EL (cell line): ENCODE measurements at places on chromosomes 4 and X.

- DNase-seq, result no peak
Observed at GRCh38 chr4:155600244-155600643, 66.4 kb upstream of the GUCY1A1 start.

GRCh38 chrX:46791927-46792809, 33.2 kb upstream of the SLC9A7 start:
- peak; percentile 86 for DNase-seq

GRCh38 chrX:49312176-49312575, 8.7 kb downstream of the GAGE10 start:
- DNase-seq, result no peak

DNA sequence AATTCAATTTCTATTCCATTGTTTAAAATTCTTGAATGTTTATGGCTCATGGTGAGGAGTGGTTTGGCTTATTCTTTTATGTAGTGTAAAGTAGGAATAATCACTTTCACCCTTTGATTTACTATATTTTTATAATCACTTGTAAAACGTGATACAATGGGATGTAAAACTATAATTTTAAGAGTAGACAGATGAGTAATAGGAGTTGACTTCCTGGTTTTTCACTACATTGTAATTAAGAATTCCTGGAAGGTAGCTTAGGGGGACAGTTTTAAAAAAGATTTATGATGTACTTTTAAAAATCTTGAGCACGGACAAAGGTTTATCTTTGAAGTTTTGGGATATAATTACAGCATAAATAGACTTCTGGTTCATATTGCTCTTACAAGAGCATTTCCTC, 65.3 kb downstream of the PDGFC start:
- no peak for DNase-seq

DNA sequence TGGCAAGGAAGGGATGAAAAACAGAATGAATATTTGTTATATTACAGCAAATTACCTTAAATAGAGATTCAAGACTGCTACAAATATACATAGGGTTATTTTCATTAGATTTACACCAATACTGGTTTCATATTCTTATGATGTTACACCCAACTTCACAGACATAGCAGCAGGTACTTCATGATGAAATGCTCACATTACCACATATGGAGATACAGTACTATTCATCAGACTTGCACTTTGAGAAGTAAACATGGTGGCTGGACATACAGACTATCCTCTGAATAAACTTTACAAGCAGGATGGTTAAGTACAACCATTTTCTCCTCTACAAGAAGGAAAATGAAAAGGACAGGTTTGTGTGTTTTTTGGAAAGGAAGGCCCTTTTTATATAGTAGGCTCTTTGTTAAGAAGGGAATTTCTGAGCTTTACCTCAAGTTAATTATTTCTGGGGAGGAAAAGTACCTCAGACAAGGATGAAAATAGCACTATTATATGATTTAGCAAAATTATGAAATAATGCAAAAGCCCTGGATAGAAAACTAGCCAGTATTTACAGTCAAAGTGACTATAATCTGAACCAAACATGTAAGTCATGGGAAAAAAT, 12.0 kb upstream of the FAM120C start:
- DNase-seq, result no peak

GRCh38 chr4:69753686-69754085, 6.7 kb downstream of the SULT1B1 start:
- no peak for DNase-seq

DNA sequence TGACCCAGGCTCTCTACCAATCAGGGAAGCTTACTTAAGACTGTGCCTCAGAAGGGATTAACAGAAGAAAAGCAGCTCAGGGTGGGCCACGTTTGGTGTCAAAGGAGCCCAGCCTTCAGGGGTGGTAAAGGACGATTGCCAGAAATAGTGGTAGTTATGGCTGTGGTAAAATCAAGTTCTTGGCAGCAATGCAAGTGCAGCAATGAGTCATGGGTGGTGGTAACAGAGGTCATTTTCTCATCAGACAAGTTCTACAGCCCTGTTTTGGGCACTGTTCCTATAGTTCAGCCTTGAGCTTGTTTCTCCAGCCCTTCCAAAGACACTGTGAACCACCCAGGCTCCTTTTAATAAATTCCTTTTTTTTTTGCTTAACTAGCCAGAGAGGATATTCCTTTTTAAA, 120.3 kb downstream of the EFHC2 start:
- peak; percentile 57 for DNase-seq

- DNase-seq, result peak; percentile 2
Observed at GRCh38 chrX:97215186-97215585, 331.5 kb downstream of the RPA4 start.

GRCh38 chr4:62474802-62475201, 1274.7 kb downstream of the ADGRL3 start:
- DNase-seq, result no peak

DNA sequence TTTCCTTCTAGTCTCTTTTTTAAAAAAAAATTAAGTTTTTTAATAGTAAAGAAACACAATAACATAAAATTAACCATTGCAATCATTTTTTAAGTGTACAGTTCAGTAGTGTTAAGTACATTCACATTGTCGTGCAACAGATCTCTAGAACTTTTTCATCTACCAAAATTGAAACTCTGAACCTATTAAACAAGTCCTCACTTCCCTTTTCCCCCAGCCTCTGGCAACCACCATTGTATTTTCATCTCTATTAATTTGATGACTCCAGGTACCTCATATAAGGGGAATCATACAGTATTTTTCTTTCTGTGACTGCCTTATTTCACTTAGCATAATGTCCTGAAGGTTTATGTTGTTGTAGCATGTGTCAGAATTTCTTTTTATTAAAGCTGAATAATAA, 31.8 kb downstream of the MSL3 start:
- DNase-seq, result no peak

GRCh38 chr4:113637823-113638561, 123.5 kb downstream of the CAMK2D start:
- DNase-seq, result no peak
